ENCODE measurements at places on chromosomes 2 and 18.

DNA sequence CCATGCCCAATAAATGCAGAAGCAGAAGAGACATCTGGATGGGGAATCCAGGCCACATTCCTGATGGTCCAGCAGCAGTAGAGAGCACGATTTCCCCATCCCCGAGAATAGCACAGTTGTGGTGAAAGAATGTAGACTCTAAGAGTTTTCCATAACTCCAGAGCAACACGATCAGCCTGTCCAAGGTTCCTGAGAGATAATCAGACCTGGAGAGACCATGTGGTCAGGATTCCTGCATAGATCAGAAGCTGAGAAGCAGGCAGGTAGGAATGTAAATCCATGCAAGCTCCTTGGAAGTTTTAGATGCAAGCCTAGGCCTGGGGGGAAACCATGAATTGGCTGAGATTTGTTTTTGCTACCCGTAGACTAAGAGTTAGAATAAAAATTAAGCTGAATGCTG, 34.2 kb upstream of the PTPRM start:
- DNase-seq: no peak

GRCh38 chr18:12843420-12844350, 40.4 kb downstream of the PTPN2 start:
- DNase-seq: no peak

GRCh38 chr2:96159084-96159830, 14.0 kb upstream of the DUSP2 start:
- DNase-seq: peak; percentile 69

DNA sequence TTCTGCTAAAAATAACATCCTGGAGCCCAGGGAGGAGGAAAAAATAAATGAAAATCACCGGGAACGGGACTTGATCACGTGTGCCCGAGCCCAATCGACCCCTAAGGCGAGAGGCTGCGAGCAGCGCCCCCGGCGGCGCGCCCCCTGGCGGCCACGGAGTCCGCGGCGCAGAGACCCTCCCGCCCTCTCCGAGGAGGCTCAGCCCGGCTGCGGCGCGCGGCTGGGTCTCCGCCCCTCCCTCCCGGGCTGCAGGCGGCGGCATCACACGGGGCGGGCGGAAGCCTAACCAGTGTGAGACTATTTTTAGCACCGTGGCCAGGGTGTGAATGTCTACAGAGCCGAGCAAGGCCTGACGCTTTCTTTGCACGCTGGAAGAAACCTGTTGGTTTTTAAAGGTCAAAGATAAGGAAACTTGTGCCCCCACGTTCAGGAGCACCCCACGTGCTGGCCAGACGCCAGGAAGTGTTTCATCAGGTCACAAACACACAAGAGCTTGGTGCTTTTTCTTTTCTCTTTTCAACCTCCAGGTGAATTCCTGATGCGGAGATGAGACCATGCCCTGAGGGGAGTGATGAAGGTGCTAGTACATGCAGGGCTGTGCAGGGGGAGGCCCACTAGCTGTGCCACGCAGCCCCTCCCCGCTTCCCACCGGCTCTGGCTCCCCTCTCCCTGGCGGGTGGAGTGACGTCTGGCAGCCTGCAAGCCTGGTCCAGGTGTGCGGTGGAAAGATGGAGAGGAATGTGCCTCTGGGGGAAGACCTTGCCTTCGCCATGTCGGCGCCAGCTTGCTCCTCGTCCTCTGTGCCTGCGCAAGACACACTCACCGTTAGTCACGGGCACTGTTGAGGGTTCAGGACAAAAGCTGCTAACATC, 35.3 kb upstream of the DNMT3A start:
- peak; percentile 92 for DNase-seq

DNA sequence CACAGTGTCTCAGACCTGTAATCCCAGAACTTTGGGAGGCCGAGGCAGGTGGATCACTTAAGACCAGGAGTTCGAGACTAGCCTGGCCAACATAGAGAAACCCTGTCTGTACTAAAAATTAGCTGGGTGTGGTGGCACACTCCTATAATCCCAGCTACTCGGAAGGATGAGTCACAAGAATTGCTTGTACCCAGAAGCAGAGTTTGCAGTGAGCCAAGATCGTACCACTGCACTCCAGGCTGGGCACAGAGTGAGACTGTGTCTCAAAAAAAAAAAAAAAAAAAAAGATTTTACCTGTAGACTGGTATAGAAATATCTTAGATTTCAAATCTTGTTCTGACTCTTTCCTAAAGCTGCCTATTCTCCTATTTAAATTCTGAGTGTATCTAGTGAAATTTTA, 7.2 kb upstream of the KLHL29 start:
- no peak for DNase-seq

GRCh38 chr2:223300326-223300725, 248.3 kb downstream of the KCNE4 start:
- DNase-seq: no peak

DNA sequence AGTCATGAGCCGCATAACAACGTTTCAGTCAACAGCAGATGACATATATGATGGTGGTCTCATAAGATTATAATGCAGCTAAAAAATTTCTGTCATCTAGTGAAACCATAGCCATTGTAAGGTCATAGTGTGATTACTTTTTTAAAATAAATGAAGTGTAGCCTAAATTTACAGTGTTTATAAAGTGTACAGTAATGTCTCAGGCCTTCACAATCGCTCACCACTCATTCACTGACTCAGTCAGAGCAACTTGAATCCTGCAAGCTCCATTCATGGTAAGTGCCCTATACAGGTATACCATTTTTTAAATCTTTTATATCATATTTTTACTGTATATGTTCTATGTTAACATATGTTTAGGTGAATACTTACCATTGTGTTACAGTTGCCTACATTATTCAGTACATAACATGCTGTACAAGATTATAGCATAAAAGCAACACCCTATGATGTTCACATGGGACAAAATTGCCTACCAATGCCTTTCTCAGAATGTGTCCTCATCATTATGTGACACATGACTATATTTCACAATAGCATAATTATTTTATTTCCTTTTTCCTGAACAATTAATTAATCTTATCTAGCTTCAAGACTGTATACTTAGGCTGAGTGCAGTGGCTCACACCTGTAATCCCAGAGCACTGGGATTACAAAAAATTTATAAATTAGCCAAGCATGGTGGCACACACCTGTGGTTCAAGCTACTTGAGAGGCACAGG, 1115.9 kb upstream of the ZEB2 start:
- no peak for DNase-seq

DNA sequence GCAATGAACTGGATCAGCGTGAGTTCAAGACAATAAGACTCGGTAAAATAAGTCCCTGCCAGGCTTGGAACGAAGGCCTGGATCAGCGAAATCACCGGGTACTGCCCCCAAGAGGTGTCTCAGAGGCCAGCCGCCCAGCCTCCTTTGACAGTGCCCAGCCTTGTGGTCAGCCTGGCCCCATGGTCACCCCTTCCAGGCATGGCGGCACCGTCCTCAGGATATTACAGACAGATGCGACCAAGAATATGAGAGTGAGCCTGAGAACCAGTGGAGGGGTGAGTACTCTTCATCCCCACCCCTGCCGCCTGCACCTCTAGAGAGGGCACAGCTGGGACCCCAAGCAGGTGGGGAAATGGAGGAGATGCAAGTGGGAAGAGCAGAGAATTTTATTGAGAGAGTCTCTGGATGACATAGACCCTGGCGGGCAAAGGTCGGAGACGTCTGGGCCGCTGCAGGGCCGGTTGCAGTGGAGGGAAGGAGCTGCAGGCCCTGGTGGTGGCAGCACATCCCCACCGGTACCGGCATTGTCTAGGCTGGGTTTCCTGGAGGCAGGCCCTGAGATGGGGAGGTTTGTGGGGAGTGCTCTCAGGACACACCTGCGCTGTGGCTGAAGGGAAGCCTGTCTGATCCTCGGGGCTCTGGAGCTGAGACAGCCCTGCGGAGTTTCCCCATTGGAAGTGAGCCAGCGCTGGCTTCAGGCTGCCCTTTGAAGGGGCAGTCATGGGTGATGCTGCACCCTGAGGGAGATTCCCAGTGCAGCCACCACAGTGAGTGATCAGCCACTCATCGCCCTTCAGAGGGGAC, 190.0 kb downstream of the SEPTIN10 start:
- no peak for DNase-seq

DNA sequence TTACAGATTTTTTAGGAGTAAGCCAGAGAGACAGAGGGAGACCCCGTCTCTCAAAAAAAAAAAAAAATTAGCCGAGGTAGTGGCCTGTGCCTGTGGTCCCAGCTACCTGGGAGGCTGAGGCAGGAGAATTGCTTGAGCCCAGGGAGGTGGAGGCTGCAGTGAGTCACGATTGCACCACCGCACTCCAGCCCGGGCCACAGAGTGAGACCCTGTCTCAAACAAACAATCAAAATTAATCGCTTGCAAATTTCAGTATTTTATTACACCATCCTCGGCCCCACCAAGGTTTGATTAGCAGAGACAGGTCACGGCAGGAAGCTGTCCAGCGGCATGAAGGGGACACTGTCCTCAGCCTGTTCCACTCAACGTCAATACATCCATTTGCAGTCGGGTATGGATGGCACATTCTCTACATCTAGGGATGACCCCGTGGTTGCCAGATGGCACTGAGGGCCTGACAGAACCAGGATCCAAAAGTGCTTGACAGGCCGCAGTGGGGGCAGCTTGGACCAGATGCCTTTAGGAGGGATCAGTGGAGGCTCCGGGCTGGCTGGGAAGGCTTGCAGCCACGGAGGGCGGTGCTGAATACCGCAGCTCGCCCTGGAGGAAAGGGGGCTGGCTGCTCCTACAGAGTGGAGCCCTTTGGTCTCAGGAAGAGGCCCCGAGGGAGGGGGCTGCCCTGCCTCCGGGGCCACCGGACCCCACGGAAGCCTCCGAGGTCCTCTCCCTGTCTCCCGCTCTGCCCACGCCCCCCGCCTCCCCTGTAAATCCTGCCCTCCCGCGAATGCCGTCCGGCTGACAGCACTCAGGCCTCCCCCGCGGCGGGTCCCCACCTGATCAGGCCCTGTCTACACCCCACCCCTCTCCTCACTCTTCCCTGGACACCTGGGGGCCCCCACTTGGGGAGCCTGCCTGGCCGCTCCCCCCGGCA, 13.1 kb downstream of the ASPRV1 start:
- no peak for DNase-seq

GRCh38 chr18:79339094-79339908, 56.4 kb upstream of the NFATC1 start:
- DNase-seq: no peak

DNA sequence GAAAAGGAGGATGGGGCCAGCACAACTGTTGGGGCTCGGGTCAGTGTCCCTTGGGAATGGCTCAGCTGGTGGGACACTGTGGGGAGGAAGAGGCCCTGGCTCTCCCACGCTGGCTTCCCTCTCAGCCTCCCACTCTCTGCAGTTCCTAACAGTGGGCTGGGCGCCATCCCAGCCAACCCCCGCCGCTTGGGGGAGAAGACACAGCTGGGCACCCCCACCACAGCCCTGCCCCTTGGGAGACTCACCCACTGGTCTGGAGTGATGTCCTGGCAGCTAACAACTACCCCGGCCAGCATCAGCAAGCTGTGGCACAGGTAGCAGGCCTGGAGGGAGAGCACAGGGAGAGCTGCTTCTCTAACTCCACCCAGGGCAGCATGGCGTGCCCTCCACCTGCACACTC, 8.3 kb upstream of the SEMA4C start:
- DNase-seq: no peak

DNA sequence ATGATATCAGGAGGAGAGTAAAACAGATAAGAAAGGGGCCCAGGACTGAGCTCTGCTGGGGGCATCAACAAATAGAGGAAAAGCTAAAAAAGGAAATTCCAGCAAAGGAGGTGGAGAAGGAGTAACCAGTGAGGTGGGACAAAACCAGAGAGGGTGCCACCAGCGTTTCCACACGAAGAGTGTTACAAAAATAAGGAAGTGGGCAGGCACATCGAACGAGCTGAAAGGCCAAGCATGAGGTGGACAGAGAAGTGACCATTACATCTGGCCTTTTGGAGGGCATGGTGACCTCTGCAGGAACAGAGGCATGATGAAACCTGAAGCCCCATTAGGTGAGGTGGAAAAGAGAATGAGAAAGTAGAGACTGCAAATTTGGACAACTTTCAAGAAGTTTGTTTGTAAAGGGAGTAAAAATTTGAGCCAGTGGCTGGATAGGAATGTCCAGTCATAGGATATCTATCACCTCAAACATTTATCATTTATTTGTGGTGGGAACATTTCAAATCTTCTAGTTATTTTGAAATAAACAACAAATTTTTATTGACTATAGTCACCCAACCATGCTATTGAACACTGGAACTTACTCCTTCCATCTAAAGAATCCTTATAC, 18.4 kb upstream of the VIT start:
- no peak for DNase-seq

- no peak for DNase-seq
These were observed 27.1 kb downstream of the CAMKMT start for GRCh38 chr2:44388877-44389276.

DNA sequence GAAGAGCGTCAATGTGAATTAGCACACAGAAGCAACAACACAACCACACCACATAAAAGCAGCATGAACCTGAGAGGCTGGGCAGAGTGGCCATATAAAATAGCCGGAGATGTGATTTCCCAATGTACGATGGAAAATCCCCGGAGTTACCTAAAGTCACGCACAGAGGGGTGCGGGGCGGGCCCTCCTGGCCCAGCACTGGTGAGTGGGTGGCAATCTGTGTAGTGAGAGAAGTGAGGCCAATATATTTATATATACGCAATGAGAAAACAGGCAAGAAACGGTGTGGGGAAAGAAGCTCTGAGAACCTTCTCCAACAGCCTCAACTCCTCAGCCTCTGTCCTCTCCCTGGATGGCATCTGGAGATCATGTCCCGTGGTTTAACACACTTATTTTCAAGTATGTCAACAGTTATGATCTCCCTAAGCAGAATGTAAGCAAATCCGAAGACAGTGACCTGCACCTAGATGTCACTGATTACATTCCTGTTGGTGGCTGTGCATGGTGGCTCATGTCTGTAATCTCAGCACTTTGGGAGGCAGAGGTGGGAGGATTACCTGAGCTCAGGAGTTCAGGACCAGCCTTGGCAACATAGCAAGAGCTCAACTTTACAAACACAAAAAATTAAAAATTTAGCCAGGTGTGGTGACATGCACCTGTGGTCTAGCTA, 41.6 kb downstream of the CRACDL start:
- DNase-seq: no peak

- no peak for DNase-seq
These were observed 25.6 kb downstream of the MAP3K2 start for GRCh38 chr2:127361929-127362885.

GRCh38 chr2:221569871-221570270, 2.2 kb downstream of the EPHA4 start:
- no peak for DNase-seq

DNA sequence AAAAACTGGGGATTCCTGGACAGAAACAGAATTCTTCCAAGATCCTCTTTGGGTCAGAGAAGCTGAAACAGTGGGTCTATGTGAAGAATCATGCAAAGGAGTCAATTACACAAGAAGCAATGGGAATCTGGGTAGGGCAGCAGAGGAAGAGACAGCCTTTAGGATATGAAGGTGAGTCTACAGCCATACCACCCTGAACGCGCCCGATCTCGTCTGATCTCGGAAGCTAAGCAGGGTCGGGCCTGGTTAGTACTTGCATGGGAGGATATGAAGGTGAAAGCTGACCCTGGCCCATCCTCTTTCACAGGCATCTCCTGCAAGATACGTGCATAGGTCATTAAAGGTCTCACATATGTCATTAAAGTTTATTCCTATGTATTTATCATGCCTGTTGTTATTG, 1080.9 kb upstream of the FANCL start:
- no peak for DNase-seq

- no peak for DNase-seq
These were observed 347.7 kb downstream of the KIAA1328 start for GRCh38 chr18:37176621-37176934.

- DNase-seq: no peak
These were observed 594.9 kb upstream of the CDH2 start for GRCh38 chr18:28771849-28772248.

GRCh38 chr18:45993438-45993837, 26.3 kb upstream of the EPG5 start:
- no peak for DNase-seq
